ENCODE measurements at places on chromosomes 11 and 22. TPM values are rescaled to one million over a fixed set of nuclear protein-coding genes. Genes with fewer than 3 reads are reported as not detected.

FADD gene
- 20.2 TPM for polyA plus RNA-seq

MS4A12 gene
- polyA plus RNA-seq: not detected

MB gene
- polyA plus RNA-seq: 0.21 TPM

CARNS1 gene
- 1.3 TPM for polyA plus RNA-seq

SLC22A8 gene
- polyA plus RNA-seq: 26.6 TPM

PGR gene
- polyA plus RNA-seq: 0.03 TPM

SMIM35 gene
- polyA plus RNA-seq: 0.05 TPM

HTR3A gene
- polyA plus RNA-seq: not detected

PIWIL4 gene
- polyA plus RNA-seq: 3.9 TPM

HPX gene
- 1.7 TPM for polyA plus RNA-seq

LRP4 gene
- polyA plus RNA-seq: 31.3 TPM

TBC1D22A gene
- polyA plus RNA-seq: 19.2 TPM

SOX6 gene
- polyA plus RNA-seq: 20.3 TPM

SCO2 gene
- 5.1 TPM for polyA plus RNA-seq

CABP4 gene
- 1.2 TPM for polyA plus RNA-seq

ZP1 gene
- polyA plus RNA-seq: not detected

IGLL5 gene
- 0.28 TPM for polyA plus RNA-seq

SLC6A5 gene
- polyA plus RNA-seq: 0.14 TPM

YAP1 gene
- 171 TPM for polyA plus RNA-seq

Measured in left renal cortex interstitium (tissue), 4 donors.